ENCODE measurements at places on chromosomes 4 and X.
A peak's percentile ranks its signal among the peaks of the same experiment; 100 is the strongest.

DNA sequence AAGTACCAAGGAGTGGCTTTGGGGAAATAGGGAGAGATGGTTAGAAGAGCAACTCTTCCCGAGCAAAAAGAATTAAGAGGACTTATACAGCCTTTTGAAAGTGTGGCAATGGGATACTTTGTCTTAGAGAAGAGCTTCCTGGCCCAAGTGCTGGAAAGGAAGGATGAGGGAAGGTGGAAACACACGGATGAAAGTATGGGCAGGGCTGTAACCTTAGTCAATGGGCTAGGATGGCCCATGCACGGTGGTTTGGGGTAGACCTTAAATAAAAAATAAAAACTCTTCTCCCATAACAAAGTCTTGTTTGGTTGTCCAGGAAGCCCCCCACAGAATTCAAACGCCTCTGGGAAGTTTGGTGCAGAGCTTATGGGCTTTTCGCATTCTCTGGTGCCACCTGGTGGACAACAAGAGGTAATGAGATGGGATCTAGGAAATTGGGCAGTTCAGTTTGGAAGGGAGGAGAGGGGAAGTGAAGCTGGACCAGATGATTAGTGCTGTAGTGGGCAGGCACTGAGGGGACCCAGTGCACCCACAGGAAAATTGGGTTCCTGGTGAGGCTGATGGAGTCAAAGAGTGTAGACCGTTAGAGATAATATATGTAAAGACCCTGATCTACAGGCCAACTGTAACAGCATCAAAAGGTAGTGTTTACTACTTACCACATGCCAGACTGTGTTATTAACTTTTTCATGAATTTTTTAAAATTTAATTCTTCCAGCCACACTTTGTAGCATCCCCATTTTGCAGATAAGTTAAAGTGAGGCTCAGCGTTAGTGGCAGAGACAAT, 13.8 kb upstream of the ENOX2 start:
- DNase-seq: peak; percentile 50

DNA sequence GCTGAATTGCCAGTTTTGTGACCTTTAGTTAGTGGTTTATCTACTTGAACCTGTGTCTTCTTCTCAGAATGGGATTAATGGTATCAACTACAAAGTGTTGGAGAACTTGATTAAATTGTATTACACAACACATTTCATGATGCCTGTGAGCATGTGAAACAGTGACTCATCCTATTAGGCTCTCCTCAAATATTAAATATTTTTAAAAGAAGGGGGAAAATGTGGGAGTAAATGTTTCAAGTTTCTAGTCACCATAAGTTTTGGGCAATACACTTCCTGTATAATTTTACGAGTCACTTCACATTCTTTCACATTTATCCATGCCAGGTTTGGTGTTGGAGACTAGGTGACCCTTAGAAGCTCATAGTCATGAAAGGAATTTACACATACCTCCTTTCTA, 147.0 kb downstream of the HS3ST1 start:
- no peak for DNase-seq

- no peak for DNase-seq
These were observed 46.0 kb upstream of the TLL1 start for GRCh38 chr4:165827018-165827417.

GRCh38 chr4:110681381-110681780, 58.5 kb upstream of the PITX2 start:
- no peak for DNase-seq

GRCh38 chrX:45379236-45379635, 178.6 kb upstream of the DIPK2B start:
- DNase-seq: no peak

- DNase-seq: no peak
These were observed 50.9 kb downstream of the IDS start for GRCh38 chrX:149453906-149454822.

- no peak for DNase-seq
These were observed 296.2 kb downstream of the INPP4B start for GRCh38 chr4:142549726-142550463.

DNA sequence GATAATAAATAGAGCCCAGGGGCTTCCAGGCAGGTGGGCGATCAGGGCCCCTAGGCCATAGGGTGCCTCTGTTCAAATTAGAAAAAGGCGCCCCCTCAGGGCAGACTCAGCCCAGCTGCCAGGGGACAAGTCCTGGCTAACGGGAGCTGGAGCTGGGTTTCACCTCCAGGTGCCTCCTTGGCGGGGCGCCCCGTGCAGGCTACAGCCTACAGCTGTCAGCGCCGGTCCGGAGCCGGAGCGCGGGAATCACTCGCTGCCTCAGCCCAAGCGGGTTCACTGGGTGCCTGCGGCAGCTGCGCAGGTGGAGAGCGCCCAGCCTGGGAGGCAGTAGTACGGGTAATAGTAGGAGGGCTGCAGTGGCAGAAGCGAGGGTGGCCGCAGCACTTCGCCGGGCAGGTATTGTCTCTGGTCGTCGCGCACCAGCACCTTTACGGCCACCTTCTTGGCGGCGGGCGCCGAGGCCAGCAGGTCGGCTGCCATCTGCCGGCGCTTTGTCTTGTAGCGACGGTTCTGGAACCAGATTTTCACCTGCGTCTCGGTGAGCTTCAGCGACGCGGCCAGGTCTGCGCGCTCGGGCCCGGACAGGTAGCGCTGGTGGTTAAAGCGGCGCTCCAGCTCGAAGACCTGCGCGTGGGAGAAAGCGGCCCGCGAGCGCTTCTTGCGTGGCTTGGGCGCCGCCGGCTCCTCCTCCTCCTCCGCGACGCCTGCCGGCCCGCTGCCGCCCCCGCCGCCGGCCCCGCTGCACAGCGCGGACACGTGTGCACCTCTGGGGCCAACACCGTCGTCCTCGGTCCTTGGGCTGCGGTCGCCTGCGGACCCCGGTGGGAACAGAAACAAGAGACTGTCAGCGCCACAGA, 2.4 kb downstream of the NKX3-2 start:
- peak; percentile 56 for DNase-seq

DNA sequence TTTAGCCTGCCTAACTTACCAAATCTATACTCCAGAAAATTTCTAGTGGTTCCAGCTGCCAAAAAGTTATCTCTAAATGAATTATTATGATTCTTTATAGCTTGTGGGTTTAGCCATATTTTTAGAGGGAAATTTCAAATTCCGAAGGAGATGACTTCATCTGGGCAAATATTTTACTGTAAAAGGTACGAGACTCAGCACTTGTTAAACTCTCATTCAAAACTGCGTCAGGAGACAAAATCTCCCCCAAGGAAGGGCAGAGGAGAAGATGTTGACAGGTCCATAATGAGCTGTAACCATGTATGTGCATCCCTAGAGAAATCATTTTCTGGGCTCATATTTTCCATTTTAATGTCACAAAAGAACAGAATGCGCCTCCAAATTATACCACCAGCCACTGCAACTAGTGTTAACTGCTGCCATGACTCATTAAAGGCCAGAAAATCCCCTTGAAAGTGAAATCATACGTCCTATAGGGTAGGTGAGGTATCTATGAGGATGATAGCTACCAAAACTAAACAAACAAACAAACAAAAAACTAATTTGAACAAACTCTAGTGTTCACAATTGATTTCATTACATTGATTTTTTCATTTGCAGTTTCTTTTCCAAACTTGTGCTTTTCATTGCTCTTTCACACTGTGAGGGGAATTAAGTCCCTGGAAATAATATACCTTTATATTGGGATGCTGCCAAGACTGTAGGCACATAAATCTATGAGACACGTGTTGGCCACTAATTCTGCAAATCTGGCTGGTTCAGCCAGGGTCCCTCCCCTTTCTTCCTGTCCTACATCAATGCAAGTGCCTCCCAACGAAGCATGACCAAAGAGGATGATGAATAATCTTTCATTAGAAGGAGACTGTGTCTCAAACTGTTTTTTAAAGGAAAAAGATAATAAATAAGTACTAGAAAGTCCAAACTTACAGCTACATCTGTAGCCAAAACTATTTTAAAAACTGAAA, 85.8 kb downstream of the ARHGAP6 start:
- no peak for DNase-seq

- DNase-seq: no peak
These were observed 47.8 kb downstream of the SLIT2 start for GRCh38 chr4:20299515-20299914.

GRCh38 chr4:11158971-11159370, 269.7 kb downstream of the HS3ST1 start:
- DNase-seq: no peak

DNA sequence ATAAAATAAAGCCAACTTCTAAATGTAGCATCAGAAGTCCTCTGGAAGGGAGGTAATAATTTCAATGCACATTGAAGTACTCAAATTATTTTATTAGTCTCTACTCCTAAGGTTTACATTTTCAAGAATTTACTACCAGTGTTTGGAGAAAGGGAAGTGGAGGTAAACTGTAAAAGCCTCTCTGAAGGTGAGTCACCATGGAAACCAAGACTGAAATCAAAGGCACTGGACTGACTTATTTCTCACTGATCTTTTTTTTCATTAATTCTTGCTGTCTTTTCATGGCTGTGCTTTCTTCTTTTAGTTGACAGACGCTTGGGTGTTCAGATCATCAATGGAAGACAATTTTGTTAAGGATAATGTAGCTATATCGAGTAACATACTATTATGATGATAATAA, 9.7 kb downstream of the SLC39A8 start:
- no peak for DNase-seq

DNA sequence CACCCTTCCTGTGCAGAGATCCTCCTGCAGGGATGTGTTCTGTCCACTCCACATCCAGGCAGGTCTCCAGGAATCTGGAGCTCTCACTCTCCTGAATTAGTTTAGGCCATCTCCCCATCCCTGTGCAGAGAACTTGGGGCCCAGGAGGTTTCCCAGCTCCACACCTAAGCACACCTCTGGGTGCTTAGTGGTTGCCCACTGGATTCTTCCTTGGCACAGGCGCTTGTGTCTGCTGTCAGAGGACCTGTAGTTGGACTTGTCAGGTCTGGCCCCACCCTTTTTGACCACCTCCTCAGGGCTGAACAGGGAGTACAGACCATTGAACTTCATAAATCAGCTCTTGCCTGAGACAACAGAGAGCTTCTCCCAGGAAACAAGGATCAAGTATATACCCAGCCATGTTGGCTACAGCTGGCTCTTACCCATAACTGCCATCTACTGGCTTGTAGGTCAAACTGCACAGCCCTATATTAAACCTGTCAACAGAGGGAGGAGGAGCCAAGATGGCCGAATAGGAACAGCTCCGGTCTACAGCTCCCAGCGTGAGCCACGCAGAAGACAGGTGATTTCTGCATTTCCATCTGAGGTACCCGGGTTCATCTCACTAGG, 275.5 kb downstream of the PPARGC1A start:
- no peak for DNase-seq

- no peak for DNase-seq
These were observed 97.0 kb downstream of the MID1IP1 start for GRCh38 chrX:38898261-38898660.

DNA sequence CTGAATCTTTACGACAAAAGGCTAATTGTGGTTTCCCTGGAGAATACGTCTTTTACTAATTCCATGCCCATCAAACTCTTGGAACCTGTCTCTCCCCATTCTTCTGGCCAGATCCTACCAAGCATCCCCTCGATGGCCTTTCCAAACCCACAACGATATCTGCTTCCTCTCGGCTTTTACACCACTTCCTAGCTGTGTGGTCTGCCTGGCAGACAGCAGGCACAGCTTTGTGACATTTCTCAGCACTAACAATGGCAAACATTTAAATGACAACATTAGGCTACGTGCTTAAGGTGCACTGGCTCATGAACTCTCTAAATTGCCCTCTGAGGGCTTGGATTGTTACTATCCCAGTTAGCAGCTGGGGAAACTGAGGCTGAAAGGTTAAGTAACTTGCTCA, 141.0 kb downstream of the NSUN7 start:
- DNase-seq: no peak

GRCh38 chr4:108060164-108060563, 70.5 kb downstream of the HADH start:
- DNase-seq: no peak

DNA sequence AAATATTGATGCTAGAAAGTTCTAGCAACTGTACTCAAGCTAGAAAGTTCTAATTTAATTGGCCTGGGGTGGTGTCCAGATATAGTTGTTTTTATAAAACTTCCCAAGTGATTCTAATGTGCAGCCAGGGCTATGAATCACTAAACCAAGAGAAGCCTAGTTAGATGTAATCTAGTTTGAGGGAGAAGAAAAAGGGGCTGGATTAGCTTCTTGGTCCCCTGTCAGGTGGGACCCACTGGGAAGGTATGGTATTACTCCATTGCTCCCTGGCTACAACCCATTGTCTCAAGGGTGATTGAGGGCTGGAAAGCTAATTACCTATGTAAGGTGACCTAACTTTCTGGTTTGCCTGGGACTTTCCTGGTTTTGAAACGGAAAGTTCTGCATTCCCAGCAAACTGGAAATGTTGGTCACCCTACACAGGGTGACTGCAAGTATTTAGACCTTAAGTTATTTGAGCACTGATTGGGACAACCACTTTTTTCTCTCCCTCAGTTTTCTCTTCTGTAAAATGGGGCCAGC, 23.9 kb upstream of the MSN start:
- DNase-seq: no peak

- no peak for DNase-seq
These were observed 1.3 kb upstream of the PLS3 start for GRCh38 chrX:115559672-115560071.

DNA sequence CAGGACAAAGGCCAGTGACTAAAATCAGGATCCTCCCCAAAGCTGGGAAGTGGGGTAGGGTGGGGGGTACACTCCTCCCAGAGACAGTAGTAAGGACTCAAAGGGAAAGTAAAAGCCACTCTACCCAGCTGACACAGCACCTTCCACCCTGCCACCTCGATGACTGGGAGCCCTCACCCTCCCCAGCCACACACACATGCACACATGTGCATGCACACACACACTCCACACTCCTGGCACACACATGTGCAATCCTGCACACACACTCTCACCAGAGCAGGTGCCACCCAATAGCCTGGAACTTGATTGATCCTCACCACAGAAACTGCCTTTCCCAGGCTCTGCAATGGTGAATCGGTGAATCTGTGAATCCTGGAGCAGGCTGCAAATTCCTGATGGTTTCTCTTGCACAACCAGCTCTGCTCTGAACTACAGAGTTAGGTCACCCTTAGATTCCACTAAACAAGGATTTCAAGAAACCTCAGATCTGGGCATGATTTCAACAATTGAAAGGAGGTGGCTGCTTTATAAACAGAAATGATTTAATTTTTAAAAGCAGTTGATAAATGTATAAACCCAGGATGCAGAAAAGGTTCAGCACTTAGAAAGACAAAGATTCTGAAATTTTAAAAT, 21.5 kb downstream of the AMOT start:
- no peak for DNase-seq

GRCh38 chr4:8730681-8731080, 138.1 kb downstream of the CPZ start:
- no peak for DNase-seq

DNA sequence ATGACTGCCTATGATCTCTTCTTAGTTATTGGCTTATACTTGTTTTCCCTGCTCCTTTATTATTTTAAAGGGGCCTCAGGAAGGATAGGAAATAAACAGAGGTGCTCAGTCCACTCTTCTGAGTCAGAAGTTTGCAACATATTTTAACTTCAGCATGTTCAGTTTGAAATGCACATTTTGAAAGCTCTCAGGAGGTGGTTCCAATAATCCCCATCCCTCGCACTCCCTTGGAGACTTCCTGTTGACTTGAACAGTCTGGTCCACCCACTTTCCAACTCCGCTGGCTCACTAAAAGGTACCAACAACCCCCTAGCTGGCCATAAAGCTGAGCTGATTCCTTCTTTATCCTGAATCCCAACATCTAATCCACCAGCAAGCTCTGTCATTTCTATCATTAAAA, 78.3 kb upstream of the DUSP21 start:
- no peak for DNase-seq

GRCh38 chrX:3678328-3678727, 35.1 kb downstream of the PRKX start:
- no peak for DNase-seq

- DNase-seq: no peak
These were observed 749.6 kb downstream of the RAB28 start for GRCh38 chr4:12734586-12734985.

GRCh38 chr4:8200302-8200975, 1.3 kb downstream of the SH3TC1 start:
- peak; percentile 57 for DNase-seq
